ENCODE measurements at places on chromosomes 2 and 18.

GRCh38 chr18:69947361-69948133 lies at the start of gene CD226:
Gene CD226, minus strand, starts transcription at chr18:69947873. Its CDS starts 467 bp downstream, at chr18:69947406.
- DNase-seq, result no peak

DNA sequence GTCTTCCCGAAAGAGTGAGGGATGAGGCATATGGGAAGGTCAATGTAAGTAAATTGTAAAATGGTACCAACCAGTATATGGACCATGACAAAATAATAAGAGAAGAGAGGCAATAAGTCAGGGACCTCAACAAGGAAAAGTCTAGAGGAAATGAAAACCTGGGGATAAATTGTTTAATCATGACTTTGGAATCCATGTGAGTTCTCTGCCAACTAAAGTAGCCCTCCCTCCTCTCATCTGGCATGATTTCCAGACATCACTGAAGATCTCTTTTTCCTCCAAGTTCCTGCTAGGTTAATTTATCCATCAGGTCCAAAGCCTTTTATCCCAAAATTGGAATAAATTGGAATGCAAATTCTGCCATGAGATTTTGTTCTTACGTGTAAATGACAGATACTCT lies 417.9 kb downstream of the NRXN1 start:
- DNase-seq, result no peak

DNA sequence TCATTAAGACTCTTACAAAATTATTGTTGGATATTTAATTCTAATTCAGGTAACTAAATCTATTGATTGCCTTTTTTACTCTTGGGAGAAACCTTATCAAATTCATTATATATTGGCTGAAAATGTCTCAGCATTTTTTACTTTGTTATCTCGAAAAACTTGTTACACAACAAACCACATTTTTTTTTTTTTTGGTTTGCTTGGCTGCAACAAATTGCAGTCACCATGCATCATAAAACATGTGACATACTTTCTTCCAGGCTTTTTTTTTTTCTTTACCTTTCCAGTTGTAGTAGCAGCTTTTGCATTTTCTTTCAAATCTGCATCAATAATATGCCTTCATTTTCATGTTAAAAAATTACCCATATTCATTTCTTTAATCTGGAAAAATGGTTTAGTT lies 186.7 kb downstream of the TDRD15 start:
- no peak for DNase-seq

DNA sequence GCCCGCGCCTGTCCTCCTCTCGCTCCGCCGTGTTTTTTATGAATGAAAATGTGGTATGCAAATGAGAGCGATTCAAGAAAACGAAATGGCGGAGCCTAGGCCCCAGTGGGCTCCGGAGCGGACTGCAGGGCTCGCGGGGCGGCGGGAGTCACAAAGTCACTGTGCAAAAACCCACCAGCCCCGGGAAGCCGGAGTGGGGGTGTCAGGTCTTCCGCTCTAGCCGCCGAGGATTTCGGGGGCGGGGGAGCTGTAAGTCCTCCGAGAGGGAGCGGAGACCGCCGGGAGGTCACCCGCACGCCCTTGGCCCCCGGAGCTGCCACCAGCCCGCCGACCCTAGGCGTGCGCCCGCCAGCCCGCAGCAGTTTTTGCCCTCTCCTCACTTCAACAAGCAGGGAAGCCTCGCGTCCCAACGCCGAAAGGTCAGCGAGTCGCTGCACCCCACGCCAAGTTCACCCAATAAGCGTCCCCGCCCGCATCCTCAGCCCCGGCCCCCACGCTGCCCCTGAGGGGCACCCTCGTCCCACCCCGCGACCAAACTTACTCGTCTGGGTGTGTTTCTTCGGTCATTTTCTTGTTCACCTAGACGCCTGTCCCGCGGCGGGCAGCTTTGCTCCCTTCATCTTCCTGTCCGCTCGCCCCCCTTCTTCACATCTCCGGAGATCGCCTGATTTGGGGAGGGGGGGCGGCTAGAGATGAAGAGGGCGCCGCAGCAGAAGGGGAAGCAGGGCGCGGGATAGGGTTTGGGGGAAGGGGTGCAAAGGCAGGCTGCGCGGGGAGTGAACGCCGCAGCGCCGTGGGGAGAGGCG lies 775 bp downstream of the SPRED2 start:
- no peak for DNase-seq

GRCh38 chr18:49762191-49763077 lies 50.9 kb downstream of the ACAA2 start:
- no peak for DNase-seq

DNA sequence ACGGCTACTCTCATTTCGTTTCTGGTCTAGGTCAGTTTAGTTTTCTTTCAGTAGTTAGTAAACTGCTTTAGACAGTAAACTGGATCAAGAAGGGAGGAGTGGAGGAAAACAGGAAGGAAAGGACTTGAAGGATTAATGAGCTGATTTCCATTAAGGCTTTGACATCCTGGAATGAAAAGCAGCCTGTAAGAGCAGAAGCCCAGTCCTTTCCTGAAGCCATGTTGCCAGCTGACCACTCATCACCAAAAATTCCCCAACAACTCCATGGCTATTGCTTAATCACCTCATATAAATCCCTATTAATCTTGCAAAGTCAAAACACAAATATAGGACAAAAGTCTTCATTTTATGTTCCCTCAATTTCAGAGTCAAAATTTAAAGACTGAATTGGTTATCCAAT lies 113.7 kb upstream of the ZFP36L2 start:
- no peak for DNase-seq

GRCh38 chr2:148989882-148990493 lies 48.5 kb upstream of the LYPD6B start:
- peak; percentile 8 for DNase-seq

DNA sequence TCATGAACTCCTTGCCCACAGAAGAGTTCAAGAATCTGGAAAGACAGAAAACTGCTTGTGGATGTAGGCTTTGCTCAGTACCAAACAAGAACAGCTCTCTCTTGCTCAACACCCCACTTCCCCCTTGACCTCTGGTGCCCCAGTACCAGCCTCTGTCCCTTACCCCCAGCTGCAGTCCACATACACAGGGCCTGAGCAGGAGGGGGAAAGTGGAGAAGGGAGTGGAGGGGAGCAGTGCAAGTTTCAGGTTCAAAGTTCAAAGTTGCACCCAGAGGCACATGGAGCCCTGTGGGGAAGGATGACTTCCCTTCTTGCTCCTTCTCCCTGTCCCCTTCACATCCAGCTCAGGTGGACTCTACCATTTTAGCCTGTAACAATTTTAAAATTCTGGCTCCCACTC lies 61.1 kb upstream of the LPIN2 start:
- no peak for DNase-seq

GRCh38 chr2:218281449-218281848 lies 10.9 kb downstream of the TMBIM1 start:
- no peak for DNase-seq

GRCh38 chr2:54880428-54880827 lies 157.0 kb downstream of the EML6 start:
- DNase-seq, result no peak

GRCh38 chr2:120669121-120669952 lies 66.3 kb upstream of the GLI2 start:
- DNase-seq, result no peak

DNA sequence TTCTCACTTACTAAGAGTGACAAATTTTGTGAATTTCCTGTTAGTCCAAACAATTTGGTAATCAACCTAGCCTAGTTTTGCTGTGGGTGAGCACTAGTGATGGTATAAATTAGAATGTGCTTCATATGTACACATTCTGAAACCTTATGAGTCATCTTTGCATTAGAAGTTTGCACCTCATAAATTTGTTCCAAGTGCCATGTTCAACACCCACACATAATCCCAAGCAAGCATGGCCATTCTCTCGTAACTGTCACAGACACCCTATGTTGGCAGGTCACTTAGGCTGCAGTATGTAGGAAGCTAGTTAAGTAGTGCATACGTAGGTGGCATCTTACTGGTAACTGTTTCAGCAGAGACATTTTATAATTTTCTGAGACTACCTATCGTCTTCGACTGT lies 46.9 kb downstream of the NAB1 start:
- DNase-seq, result no peak

DNA sequence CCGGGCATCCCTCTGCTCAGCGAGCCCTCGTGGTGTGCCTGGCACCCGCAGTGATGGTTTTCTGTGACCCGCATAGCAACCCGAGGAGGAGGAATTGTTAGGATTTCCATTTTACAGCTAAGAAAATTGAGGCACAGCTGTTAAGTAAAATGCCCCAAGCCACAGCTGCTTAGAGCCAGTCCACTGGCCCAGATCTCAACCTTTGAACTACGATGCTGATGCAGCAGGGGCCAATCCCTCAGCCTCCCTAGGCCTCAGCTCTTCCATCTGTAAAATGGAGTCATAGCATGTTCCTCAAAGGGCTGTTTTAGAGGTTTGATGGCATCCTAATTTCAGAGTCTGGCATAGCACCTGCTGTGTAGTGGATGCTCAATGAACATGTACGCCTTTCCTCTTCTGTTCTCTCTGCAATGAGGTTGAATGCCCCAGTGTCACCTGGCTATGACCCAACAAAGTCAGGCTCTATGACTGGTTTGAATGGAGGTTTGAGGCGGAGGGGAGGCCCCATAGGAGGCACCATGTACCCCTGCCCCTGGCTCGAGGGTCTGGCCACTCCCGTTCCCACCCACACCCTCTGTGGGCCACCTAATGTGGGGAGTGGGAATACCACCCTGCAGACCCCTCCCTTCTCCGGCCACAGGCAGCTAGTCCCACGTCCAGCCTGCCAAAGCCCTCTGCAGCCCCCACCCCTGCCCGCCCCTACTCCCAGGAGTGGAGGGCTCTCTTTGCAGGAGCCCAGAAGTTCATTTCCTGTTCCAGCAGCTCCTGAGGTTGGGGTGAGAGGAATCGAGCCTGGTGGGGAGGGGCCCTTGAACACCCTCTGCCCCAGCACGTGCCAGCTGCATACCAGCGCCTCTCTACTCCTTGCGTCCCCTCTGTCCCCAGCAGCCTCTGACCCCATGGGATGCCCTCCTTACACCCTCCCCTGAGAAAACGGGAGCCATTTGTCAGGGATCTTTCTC lies 31.0 kb downstream of the INHBB start:
- no peak for DNase-seq

GRCh38 chr2:172929644-172930043 lies 146.0 kb upstream of the MAP3K20 start:
- DNase-seq, result no peak

DNA sequence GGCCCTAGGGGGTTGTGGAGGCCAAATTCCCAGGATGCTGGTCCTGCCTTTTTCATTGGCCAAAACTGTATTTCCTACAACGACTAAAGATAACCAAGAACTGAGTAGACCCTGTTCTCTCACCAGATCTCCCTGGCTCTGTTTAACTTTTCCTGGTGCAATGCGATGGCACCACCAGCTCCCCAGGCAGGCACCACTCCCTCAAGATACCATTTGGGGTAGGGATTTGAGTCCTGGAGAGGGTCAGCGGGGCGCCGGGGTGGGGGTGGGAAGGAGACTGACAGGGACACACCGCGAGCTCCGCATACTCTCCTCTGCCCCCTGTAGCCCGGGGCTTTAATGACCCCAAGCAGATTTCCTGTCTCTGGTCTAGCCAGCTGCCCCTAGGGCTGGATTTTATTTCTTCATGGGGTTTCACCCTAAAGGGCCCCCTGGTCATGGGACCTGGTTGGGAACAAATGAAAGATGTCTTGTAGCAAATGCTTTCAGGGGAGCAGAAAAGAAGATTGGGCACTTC lies 7.3 kb downstream of the SIX2 start:
- no peak for DNase-seq

DNA sequence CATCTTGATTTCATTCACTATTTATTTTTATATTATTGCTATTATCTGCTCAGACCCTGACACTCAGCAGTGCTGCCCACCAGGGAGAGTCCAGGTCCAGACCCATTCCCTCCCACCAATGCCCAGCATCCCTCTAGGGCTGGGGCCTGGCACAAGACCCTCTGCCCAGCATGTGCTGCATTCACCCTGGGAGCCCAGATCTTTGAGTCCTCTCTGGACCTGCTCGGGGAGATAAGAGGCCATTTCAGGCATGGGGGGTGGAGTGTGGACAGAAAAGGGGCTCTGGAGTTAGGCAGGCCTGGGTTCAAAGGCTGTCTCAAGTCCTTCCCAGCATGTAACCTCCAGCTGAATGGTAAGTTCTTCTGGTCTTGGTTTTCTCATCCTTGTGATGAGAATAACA lies 209.6 kb downstream of the CYP26B1 start:
- no peak for DNase-seq

DNA sequence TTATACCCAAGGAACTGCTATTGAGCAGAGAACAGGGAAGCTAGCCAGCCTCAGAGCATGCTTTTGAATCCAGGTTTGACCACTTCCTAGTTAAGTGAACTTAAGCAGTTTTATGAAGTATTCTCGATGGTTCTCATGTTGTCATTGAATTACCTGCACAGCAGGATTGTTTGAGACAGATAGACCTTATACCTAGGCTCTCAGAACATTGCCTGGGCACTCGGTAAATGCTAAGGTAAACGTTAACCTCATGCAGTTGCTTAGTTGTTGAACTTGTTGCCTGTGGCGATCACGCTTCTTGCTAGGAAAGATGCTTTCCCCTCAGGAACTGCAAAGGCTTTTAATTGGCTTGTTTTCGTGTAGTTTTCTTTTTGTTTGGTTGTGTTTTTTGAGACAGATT lies 34.0 kb upstream of the CHMP1B start:
- no peak for DNase-seq

- no peak for DNase-seq
These were observed 163.5 kb downstream of the CDH19 start for GRCh38 chr18:66440433-66440832.

GRCh38 chr2:28484835-28485234 lies 11.0 kb upstream of the PLB1 start:
- DNase-seq, result no peak

DNA sequence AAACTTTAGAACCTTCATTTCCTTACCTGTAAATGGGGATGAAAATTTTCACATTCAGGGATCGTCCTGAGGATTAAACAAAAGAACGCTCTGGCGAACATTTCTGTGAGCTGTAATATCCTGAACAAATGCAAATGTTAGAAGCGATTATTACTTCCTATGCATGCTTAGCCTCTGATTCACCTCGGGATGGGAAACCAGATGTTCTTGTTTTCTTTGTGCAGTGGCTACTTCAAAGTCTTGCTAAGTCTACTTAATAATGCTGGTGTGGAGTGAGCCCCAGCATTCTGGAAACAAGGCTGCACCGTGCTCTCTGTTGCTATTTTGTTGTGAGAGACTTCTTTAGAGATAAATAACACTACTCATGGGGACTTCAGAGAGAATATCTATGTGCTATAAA lies 119.1 kb upstream of the PELI1 start:
- no peak for DNase-seq

- DNase-seq, result no peak
These were observed 51.1 kb downstream of the PGAP1 start for GRCh38 chr2:196875414-196875813.

GRCh38 chr2:46806526-46806925 lies 109.1 kb downstream of the MCFD2 start:
- DNase-seq, result no peak

DNA sequence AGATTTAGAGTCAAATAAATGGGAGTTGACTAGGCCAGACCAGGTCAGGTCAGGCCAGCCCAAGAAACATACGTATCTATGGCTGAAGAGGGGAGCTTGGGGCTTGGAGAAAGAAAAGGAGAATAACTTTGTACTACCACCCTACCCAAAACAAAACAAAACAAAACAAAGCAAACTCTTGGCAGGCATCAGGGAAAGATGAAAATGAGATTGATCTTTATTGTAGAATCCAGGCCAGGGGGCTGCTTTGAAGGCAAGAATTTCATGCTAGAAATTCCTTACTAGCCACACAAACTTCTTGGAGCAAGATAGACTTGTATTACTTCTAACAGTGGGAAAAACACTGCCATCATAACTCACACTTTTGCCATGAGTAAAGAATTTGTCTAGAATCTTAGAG lies 26.2 kb downstream of the QPCT start:
- no peak for DNase-seq

- DNase-seq, result no peak
These were observed 784.9 kb downstream of the EPHA4 start for GRCh38 chr2:220787251-220787650.

- no peak for DNase-seq
These were observed 127.4 kb downstream of the PLCL1 start for GRCh38 chr2:197931661-197932312.

Data from hematopoietic multipotent progenitor cell treated with erythropoietin and hydrocortisone succinate and interleukin-3 and kit ligand, for 15 days (in vitro differentiated cells).